ENCODE measurements at places on chromosomes 1 and 21. TPM values are rescaled to one million over a fixed set of nuclear protein-coding genes. Genes with fewer than 3 reads are reported as not detected.

The NBPF4 gene
- not detected for total RNA-seq

DNA sequence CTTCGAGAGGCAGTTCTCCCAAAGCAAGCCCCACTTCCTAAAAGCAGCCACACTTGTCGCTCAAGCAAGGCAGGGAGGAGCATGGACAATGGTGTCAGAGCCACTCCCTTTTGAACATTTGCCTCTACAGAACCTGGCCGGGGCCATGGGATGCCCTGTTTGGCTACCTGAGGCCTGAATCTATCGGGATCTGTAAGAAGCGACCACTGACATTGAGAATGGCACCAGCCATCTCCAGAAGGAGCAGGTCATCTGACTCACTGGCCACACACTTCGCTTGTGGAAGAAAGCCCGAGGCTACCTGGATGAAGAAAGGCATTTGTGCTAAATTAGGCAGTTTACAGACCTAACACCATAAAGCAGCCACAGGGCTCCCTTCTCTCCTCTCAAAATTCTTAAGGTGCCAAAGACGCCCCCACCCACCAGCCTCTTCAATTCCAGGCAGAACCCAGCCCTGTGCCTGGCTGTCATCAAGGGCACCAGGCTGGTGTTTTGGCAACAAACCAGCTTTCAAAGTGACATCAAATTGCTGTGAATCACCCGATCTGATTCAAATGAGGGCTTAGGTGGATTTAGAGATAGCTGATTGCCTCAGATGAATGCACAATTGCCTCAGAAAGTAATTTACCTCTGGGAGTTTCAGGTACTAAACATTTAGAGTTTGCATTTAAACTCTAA, 104.8 kb downstream of the ETS2 start:
- no peak for DNase-seq

The KCNH1 gene
- total RNA-seq: not detected

The CYP4B1 gene
- total RNA-seq: not detected

The CLCNKB gene
- total RNA-seq: not detected

DNA sequence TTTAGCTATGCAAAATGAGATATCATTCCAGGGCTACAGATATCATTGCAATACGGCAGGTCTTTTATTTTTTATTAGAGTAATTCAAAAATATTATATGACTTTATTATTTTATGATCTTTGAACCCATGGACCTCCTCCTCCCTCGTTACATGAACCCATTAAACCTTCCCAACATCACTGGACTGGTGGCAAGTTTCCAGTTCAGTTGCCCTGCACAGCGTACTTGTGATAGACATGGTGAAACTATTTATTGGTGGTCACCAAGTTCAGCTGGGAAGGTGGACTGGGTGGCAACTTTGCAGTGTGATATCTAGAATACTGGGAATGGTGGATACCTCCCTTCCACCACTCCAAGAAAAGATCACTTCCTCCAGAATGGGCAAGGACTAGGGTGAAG, 52.5 kb downstream of the SLC30A10 start:
- no peak for DNase-seq

The TTC22 gene
- 2.3 TPM for total RNA-seq

The PPFIA4 gene
- total RNA-seq: 14.9 TPM

DNA sequence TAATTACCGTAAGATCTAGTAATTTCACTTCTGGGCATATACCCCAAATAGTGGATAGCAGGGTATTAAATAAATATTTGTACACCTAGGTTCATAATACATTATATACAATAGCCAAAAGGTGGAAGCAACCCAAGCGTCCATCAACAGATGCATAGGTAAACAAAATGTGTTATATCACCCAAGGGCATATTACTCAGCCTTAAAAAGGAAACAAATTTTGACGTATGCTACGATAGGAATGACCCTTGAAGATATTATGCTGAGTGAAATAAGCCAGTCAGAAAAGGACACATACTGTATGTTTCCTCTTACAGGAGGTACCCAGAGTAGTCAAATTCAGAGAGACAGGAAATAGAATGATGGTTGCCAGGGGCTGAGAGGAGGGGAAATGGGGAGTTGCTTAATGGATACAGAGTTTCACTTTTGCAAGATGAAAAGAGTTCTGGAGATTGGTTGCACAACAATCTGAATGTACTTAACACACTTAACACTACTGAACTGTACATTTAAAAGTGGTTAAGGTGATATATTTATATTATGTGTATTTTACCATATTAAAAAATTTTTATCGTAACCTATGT, 36.6 kb upstream of the KCTD3 start:
- no peak for DNase-seq

GRCh38 chr1:119631433-119632102, 16.5 kb downstream of the ZNF697 start:
- no peak for DNase-seq

DNA sequence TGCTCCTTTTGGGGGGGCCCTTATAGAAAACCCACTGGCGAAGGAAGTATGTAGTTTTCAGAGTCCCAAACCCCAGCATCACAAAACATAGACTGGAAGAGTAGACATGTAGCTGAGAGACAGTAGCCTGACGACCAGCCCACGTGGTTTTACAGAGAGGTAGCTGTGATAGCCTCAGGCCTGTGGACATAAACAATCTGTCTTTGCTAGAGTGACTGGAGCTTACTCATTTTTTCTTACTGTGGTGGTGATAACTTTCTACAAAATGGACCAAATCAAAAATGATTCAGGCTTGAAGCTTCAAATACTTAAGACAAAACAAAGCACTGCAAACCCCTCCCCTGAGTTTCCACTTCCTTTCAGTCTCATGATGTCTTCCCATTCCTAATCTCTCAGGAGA, 497.0 kb downstream of the RWDD3 start:
- DNase-seq: no peak

- DNase-seq: no peak
Measured at GRCh38 chr1:232643251-232643650, 13.3 kb upstream of the SIPA1L2 start.

- DNase-seq: no peak
Measured at GRCh38 chr21:28693476-28693875, 299.2 kb downstream of the LTN1 start.

DNA sequence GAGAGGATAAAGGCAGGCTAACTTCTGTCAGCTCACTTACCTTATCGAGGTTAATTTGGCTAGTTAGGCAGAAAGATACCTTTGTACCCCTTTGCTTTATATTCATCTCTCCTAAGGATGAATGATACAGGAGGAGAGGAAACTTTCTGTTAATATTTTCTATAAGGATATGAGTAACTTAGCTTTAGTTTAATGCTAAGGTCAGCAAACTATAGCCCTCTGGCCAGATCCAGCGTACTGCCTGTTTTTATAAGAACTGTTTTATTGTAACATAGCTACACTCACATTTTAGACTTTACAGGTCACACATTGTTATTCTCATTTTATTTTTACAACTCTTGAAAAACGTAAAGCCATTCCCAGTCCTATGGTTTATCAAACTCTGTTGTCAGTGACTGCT, 18.1 kb downstream of the DHX9 start:
- no peak for DNase-seq

The LCE2B gene
- total RNA-seq: not detected

The OR2M3 gene
- not detected for total RNA-seq

GRCh38 chr1:9881838-9882249, 28.2 kb downstream of the CTNNBIP1 start:
- DNase-seq: no peak

DNA sequence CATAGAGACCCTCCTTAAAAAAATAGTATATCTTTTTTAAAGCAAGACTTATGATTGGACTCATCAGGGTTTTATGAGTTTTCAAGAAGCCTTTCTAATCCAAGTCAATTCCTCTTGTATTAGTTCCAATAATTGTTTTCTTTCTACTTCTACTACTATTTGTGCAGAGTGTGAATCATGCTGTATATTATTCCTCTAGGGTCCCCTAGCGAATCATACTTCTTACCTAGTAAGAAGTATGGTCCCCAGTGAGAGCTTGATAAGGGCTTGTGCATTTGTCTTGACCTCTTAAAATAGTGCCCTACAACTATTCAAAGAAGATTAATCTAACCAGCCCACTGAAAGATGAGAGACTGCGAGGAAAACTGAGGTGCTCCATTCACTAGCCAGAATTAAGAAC, 715.7 kb upstream of the ZP4 start:
- no peak for DNase-seq

DNA sequence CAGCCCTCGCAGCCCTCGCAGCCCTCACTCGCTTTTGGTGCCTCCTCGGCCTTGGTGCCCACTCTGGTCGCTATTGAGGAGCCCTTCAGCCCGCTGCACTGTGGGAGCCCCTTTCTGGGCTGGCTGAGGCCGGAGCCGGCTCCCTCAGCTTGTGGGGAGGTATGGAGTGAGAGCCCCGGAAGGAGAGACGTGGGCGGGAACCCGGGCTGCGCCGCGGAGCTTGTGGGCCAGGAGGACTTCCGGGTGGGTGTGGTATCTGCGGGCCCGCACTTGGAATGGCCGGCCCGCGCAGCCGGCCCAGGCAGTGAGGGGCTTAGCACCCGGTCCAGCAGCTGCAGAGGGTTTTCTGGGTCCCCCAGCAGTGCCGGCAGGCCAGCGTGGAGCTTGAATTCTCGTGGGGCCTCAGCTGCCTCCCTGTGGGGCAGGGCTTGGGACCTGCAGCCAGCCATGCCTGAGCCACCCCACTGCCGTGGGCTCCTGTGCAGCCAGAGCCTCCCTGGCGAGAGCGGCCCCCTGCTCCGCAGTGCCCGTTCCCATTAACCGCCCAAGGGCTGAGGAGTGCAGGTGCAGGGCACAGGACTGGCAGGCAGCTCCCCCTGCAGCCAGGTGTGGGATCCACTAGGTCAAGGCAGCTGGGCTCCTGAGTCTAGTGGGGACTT, 9.9 kb upstream of the CFHR2 start:
- DNase-seq: no peak

GRCh38 chr1:178291166-178291565, 197.3 kb downstream of the RASAL2 start:
- DNase-seq: no peak

The SELP gene
- total RNA-seq: 0.13 TPM

GRCh38 chr1:34694383-34694782, 60.5 kb upstream of the GJB5 start:
- DNase-seq: no peak

DNA sequence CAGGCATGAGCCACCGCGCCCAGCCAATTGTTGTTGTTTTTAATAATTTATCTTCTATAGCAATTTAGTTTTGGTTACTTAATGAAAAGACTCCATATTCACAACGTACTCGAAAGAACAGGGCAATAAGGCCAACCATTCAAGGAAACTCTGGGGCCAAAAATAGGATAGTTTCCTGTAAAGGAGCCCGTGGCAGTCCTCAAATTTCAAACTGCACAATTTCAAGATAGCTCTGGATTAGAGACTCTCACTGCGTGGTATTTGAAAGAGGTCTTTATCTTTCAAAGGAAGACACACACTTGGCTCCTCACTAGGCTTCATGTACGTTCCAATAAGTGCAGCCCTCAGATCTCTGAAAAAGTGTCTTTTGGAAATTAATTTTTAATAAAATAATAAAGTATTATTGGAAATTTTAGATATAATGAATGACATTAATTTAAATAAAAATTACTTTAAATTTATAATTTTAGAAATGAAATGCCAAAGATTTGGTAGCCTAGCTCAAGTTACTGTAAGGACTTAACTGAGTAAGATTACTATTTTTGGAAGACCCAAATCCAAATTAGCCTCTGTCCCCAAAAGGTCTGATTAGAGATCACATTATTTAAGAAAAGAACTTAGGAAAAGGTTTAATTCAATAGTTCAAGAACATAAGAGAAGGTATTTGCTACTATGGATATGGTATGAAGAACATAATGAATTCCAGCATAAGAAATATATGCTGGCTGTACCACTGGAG, 22.7 kb upstream of the DONSON start:
- no peak for DNase-seq

All from activated T-helper 1 cell treated with anti-CD3 and anti-CD28 coated beads, Interleukin-12 subunit alpha, Interleukin-12 subunit beta, Interleukin-2, Interleukin-4 antibody, amounts not matched to agents 30 ng/mL and 10 ng/mL and 1 ng/mL, durations not matched to agents 14 hours and 24 hours and 36 hours (primary cell).